ENCODE measurements at places on chromosomes 5 and 9.

DNA sequence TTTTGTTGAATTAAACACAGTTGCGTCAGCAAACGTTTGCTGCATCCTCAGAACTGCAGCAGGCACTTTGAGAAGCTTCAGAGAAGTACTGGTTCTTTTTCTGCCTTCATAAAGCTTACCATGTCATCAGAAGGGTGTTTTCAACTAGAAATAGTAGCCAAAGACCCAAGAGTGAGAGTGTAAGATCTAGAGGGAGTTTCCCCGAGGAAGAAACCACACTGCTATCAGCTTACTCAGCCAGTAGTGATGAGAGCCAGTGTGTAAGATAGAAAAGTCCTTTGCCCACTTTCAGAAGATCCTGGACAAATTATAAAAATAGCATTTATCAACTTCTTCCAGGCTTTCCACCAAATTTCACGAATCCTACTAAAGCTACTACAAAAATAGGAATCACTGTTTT is 154.5 kb downstream of the PAPPA start:
- no peak for DNase-seq

DNA sequence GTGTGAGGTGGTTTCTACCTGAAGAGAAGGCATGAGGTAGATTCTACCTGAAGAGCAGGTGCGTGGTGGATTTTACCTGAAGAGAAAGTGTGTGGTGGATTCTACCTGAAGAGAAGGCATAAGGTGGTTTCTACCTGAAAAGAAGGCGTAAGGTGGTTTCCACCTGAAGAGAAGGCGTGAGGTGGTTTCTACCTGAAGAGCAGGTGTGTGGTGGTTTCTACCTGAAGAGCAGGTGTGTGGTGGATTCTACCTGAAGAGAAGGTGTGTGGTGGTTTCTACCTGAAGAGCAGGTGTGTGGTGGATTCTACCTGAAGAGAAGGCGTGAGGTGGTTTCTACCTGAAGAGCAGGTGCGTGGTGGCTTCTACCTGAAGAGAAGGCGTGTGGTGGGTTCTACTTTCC is 192.8 kb downstream of the MED10 start:
- no peak for DNase-seq

DNA sequence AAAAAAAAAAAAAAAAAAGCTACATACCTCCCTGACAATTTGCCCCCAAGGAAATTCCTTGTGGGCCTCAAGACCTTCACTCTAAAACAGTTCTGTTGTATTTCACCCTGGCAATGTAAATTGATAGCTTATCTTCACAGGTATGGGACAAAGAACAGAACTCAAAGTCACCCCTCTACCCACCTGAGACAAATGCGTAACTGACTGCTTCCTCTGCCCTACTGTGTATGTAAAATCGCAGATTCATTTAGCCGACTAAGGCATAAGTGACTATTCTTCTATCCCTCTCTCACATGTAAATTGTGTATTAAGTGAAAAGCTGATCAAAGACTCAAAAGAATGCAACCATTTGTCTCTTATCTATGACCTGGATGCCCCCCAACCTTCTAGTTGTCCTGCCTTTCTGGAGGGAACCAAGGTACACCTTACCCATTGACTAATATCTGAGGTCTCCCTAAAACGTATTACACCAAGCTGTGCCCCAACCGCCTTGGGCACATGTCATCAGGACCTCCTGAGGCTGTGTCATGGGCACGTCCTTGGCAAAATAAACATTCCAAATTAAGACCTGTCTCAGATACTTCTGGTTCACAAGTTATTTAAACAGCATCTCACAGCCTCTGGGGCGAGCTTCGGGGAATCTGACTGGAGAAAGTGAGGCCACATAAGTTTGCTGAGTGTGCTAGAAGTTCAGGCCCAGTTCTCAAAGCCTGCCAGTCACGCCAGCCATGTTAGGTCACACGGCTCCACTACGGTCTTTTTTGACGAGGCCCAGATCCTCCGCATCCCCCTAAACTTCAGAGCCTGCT is 954 bp downstream of the TBCA start:
- DNase-seq, result no peak

- DNase-seq, result no peak
Observed at GRCh38 chr5:173659423-173659822, 43.0 kb upstream of the BOD1 start.

GRCh38 chr5:136413196-136413595 is 47.9 kb upstream of the TRPC7 start:
- no peak for DNase-seq

- DNase-seq, result no peak
Observed at GRCh38 chr9:81653240-81653639, 36.1 kb downstream of the TLE1 start.

DNA sequence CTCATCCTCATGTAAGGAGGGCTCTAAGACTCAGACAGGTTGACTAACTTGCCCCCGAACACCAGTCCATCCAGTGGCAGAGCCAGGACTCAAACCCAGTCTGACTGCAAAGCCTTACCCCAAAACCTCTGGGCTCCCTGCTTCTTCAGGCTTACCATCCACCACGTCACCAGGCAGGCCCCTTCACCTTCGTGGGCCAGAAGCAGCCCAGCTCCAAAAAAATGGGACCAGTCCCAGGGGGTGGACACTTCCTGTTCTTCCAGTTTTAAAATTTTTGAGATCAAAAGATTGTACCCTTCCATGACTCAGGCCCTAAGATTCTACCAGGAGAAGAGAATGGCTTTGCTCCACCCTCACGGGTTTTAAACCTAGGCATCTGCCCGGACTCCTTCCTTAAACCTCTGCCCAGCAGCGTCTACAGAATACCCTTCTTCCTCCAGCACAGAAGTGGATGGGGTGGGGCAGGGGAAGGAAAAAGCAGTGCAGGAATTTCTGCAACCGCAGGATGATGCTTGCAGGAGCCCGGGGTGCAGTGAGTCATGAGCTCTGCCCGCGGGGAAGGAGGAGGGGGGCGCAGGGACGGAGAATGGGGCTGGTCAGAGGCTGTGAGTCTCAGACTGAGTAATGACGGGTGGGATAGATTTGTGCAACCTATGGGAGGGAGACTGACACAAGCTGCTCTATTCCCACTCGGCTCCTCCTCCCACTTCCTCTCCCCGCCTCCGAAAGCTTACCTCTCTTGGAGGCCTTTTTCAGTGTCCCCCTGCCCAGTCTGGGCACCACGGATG is 50.4 kb upstream of the STXBP1 start:
- no peak for DNase-seq

DNA sequence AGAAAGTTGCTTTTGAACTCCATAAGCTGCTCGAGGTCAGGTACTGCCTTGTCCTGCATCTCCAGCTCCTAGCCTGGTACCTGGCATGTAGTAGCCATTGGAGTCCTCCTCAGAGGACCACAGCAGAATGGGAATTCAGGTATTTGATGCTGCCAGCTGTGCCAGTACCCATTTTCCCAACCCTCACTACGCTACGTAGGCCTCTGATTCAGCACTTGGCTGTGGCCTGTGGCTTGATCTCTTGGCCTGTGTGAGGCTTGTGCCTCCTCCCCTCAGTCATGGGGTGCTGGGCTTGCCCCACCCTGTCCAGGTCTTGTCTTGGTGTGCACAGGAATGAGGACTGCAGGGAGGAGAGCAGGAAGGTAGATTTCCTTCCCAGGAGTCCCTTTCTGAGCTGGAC is 11.8 kb downstream of the OTULIN start:
- DNase-seq, result no peak

GRCh38 chr5:142569905-142570304 is 116.0 kb downstream of the FGF1 start:
- DNase-seq, result no peak

DNA sequence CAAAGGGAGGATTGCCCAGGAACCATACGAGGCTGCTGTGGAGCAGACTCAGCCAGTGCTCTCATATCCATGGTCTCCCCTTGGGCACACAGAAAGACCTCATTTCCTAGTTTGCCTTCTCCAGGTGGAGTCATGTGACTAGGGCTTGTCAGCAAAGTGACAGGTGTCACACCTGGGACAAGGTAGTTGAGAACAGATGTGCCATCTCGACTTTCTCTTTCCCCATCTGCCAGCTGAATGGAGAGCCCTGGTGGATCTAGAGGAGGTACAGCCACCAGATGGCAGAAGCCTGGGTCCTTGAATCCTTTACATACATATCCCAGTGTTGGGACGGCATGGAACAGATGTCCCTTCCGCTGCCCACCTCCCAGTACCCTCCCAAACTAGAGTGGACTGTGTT is 42.9 kb upstream of the ALDOB start:
- DNase-seq, result no peak

GRCh38 chr5:71924325-71924724 is 182.9 kb upstream of the MAP1B start:
- no peak for DNase-seq

- DNase-seq, result no peak
Observed at GRCh38 chr5:180049185-180049548, 22.4 kb downstream of the RNF130 start.

DNA sequence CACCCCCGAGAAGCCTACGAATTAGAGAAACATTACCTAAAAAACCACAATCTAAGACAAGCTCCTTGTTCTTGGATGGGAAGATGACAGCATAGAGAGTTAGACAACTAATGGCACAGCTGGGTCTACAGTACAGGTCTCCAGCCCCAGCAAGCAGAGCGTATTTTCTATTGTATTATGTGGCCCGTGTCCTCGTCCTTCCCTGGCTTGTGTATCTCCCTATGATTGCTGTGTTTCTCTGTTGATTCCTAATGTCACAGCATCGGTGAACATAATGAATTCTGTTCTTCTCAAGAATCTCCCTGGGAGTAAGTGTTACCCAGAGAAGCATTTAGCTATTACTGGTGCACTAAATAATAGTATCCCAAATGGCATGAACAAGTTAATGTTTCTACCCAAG is 66.8 kb upstream of the CEP78 start:
- no peak for DNase-seq

GRCh38 chr5:76579166-76579937 is 43.9 kb downstream of the F2RL2 start:
- DNase-seq, result no peak

DNA sequence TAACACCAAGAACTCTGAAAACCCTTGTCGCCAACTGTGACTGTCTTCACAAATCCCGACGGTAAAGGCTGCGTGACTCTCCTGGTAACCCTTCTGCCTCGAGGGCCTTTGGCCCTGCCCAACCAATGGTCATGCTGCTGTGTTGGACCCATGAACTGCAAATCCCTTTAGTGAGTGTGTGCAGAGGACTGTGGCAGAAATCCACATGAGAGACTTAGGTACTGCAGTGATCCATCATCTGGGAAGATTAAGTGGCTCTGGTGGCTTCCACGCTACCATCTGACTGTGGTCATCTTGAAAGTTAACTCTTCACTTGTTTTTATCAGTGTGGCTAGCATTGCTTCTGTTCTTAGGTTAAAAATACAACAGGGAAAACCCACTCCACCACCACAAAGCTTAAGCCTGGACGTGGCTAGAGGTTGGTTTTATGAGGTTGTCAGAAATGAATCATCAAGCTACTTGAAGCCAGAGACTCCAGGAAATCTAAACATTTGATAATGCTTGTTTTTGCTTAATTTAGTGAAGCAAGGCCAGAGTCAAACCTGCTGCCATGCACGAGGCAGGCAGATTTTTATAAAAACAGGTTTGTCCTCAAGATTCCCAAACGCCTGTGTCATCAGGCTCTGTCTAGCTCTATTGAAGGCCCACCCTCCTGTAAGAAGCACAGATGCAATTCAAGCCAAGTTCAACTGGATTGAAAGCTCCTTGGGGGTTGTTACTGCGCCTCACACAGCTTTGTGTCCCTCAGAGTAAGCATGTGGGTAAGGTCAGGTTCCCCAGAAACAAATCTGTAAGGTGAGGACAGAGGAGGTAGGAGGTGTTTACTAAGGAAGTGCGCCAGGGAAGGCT is 52.7 kb upstream of the ERCC6L2 start:
- DNase-seq, result peak; percentile 54

DNA sequence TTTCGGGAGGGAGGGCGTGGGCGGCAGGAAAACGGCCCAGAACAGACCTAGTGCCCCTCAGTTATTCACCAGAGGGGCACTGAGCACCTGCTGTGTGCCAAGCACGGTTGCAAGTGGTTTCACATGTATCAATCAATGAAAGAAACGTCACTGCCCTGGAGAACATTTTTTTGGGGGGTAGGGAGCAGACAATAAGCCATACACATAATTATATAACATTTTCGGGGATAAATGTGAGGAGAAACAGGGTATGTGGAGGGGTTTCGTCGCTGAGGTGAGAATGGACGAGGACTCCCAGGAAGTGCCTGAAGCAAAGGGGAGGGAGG is 444 bp upstream of the ZNF354A start:
- DNase-seq, result no peak

- no peak for DNase-seq
Observed at GRCh38 chr5:43096916-43097315, 23.8 kb upstream of the ZNF131 start.

GRCh38 chr9:83505282-83505681 is 32.9 kb downstream of the FRMD3 start:
- DNase-seq, result no peak

- no peak for DNase-seq
Observed at GRCh38 chr5:103758996-103759395, 196.4 kb upstream of the NUDT12 start.

- peak; percentile 88 for DNase-seq
Observed at GRCh38 chr9:136902259-136902821, 16.0 kb downstream of the TRAF2 start.

DNA sequence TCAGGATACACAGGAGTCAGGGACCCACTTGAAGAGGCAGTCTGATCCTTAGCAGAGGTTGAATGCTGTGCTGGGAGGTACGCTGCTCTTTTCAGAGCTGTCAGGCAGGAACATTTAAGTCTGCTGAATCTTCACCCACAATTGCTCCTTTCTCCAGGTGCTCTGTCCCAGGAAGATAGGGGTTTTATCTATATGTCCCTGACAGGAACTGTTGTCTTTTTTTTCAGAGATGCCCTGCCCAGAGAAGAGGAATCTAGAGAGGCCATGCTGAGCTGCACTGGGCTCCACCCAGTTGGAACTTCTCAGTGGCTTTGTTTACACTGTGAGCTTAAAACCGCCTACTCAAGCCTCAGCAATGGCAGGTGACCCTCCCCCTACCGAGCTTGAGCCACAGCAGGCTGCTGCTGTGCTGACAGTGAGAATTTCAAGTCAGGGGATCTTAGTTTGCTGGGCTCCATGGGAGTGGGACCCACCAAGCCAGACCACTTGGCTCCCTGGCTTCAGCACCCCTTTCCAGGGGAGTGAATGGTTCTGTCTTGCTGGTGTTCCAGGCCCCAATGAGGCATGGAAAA is 169.0 kb downstream of the FBXL17 start:
- DNase-seq, result no peak

DNA sequence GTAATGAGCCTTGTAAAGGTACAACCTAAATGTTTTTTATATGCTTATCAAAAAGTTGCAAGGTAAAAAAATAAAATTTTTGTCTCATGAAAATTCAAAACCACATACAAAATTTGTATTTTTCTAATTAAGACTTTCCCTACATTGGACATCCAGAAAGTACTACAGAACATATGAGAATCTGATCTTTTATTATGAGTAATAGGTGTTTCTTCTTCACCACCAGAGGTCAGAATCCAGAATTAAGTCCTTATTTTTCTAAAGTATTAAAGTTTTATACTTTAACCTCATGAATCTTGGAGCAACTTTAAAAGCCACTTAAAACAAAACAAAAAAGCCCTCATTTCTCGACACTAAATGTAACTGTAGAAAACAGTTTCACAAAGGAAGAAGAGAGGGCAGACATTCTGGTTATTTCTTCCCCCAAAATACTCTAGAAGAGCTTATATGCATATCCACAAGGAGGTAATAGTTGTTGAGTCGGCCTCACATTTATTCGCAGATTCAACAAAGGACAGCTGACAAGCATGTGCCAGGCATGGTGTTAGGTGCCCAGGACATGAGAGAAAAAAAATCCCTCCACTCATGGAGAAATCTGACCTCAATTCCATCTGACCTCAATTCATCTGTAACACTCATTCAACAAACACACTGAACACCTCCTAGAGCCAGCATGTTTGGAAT is 69.3 kb downstream of the MLLT3 start:
- DNase-seq, result peak; percentile 1

GRCh38 chr5:3225201-3225960 is 370.3 kb upstream of the IRX1 start:
- no peak for DNase-seq

Data from activated T-helper 1 cell treated with anti-CD3 and anti-CD28 coated beads, Interleukin-12 subunit alpha, Interleukin-12 subunit beta, Interleukin-2, Interleukin-4 antibody, amounts not matched to agents 30 ng/mL and 10 ng/mL and 1 ng/mL, durations not matched to agents 14 hours and 24 hours and 36 hours (primary cell).